Adrenal gland (tissue), 19 donors: ENCODE measurements at places on chromosomes 2 and 18. TPM values are rescaled to one million over a fixed set of nuclear protein-coding genes. Genes with fewer than 3 reads are reported as not detected.

Gene RPRM
- total RNA-seq, result 12.9 TPM

Gene ATOH8
- 1.2 TPM for total RNA-seq

DNA sequence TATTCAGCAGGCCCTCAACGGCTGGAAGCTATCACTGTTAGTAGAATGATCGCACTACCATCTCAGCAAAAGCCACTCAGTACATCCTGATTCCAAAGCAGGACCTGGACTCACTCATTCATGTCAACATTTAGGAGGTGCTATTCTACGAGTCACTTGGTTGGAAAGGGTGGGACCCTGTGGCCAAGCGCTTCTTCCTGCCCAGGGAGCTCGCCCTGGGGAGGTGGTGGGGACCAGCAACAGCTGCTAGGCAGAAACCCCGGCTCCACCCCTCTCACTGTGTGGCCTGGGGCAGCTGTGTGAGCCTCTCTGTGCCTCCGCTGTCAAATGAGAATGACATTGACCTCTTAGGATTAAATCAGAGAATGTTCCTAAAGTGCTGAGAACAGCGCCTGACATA, 231.4 kb downstream of the EIPR1 start:
- no peak for DNase-seq

- no peak for DNase-seq
Measured at GRCh38 chr18:68041327-68041726, 524.8 kb upstream of the DSEL start.

DNA sequence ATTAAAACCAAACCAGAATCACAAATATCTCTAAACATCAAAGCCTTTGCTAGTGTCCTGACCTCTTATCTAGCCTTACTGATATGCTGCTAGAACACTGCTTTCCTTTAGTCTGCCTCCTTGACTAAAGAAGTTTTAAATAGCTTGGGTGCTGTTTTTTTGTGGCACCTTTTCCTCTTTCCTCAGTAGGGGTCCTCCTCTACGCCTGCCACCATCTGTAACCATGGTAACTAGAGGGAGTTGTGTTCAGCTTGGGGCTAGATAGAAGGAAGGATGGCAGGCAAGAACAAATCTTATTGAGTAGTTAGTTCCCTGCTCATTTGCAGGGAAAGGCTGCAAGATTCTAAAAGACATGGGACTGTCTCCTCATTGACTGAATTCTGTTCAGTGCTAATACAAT, 86.0 kb downstream of the TAF4B start:
- DNase-seq, result no peak

- DNase-seq, result no peak
Measured at GRCh38 chr2:190569994-190570755, 35.7 kb upstream of the NEMP2 start.

DNA sequence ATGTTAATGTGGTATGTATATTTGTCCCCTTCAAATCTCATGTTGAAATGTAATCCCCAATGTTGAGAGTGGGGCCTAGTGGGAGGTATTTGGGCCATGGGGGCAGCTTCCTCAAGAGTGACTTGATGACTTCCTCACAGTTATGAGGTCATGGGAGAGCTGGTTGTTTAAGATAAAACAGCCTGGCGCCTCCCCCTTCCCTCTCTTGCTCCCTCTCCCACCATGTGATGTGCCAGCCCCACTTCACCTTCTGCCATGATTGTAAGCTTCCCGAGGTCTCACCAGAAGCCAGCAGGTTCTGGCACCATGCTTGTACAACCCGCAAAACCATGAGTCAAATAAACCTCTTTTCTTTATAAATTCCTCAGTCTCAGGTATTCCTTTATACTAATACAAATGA, 258.3 kb upstream of the POU3F3 start:
- no peak for DNase-seq
